ENCODE measurements at places on chromosomes 16 and 17.
A peak's percentile ranks its signal among the peaks of the same experiment; 100 is the strongest.

DNA sequence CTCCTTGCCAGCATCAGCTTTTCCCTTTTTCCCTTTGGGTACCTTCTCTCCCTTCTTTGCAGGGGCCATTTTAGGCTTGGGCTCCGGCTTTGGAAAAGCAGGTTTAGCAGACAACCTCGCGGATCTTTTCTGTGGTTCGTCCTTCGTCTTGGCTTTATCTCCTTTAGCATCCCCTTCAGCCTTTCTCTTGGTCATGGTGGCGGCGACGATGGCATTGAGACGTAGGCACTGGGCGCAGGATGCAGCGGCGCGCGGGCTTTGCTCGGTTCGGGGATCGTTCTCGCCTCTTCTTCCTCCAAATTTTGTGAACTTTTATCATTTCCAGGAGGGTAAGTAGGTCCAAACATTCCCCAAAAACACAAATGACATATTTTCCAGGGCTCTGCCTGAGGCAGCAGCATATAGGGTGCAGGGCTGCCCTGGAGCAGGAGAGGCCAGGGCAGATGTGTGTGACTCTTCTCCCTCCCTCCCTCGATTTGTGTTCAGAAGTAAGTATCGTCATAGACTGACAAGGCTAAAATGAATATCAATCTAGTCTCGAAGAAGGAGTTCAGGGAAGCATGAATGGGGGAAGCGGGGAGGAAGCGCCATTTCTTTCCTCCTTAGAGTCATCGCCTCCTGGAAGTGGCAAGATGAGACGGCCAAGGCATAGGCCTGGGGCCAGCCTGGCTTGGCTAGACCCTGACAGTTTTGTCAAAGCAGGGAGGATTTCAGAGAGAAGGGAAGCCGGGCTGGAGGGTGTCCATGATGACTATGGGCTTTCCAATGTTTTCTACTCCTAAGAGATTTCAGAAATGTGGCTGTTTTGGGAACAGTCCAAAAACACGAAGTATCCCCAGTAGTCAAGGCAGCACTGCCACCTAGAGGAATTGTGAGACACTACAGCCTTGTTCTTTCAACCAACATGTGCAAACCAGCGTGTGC, 13.2 kb downstream of the CHCT1 start:
- peak; percentile 44 for DNase-seq

GRCh38 chr17:17741349-17742023, 60.2 kb downstream of the RAI1 start:
- no peak for DNase-seq

- no peak for DNase-seq
Measured at GRCh38 chr16:2686912-2687507, 4.7 kb downstream of the KCTD5 start.

DNA sequence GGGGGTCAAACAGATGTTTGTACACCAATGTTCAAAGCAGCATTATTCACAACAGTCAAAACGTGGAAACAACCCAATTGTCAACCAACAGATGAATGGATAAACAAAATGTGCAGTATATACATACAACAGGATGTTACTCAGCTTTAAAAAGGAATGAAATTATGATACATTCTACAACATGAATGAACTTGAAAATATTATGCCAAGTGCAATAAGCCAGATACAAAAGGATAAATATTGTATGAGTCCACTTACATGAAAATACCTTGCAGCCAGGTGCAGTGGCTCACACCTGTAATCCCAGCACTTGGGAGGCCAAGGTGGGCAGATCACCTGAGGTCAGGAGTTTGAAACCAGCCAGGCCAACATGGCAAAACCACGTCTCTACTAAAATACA, 39.9 kb downstream of the UBE2G1 start:
- no peak for DNase-seq

GRCh38 chr16:4734730-4735535, 596 bp downstream of the DNAAF8 start:
- DNase-seq, result peak; percentile 89

- peak; percentile 19 for DNase-seq
Measured at GRCh38 chr16:74608944-74609343, 2.0 kb upstream of the GLG1 start.

DNA sequence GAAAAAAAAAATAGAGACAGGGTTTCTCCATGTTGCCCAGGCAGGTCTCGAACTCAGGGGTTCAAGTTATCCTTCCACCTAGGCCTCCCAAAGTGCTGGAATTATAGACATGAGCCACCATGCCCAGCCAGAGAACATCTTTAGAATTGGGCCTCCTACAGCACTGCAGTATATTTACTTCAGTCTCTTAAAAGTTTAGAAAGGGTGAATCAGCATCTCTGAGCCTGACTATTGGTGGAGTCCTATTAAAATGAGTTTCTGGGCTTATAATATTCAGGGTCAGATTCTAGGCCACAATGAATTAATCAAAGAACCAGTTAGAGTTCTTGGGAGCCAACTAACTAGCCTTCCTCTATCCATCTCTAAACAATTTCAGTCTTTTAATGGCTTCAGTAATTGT, 22.8 kb downstream of the TADA2A start:
- no peak for DNase-seq

- no peak for DNase-seq
Measured at GRCh38 chr17:63700528-63701455, 867 bp upstream of the LIMD2 start.

GRCh38 chr17:82239926-82240505, 11.2 kb downstream of the SLC16A3 start:
- no peak for DNase-seq

GRCh38 chr16:50400312-50400966, 31.7 kb upstream of the BRD7 start:
- DNase-seq, result no peak

- no peak for DNase-seq
Measured at GRCh38 chr17:74890554-74890953, 2.9 kb downstream of the FADS6 start.

- DNase-seq, result no peak
Measured at GRCh38 chr17:4544135-4544950, 10.8 kb downstream of the MYBBP1A start.

DNA sequence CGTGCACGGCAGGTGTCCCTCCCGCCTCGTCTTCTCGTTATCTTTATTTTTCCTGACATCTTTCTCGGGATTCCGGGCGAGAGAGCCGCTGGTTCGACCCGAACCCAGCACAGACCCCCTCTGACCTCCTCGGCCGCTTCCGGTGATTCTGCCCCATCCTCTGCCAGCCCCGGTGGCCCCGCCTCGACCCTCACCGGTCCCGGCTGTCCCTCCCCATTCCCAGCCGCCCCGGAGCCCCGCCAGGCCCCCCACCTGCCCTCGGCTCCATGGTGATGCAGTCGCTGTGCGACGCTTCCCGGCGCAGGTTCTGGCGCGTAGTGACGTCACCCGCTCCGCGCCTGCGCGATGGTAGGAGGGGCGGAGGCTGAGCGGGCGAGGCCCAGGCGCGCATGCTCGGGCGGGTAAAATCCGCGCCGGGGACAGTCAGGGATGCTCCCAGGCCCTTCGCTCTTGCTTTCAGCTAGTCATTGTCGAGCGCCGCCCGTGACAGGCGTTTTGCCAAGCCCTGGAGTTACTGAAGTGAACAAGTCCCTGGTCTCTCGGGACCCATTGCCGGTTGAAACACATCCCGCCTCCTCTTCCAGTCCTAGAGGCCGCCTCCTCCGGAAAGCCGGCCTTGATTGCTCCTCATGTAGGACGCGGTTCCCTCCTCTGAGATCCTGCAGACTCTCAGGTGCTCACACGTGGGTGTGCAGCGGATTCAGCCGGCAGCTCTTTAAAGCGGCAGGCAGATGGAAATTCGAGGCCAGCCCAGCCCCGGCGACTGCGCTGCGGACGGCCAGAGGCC, at the start of gene MTHFSD:
TSS of gene MTHFSD (minus strand) at position 319 of the 787 bp plus-strand sequence. CDS start at position 268, 51 bp downstream.
- peak; percentile 94 for DNase-seq

DNA sequence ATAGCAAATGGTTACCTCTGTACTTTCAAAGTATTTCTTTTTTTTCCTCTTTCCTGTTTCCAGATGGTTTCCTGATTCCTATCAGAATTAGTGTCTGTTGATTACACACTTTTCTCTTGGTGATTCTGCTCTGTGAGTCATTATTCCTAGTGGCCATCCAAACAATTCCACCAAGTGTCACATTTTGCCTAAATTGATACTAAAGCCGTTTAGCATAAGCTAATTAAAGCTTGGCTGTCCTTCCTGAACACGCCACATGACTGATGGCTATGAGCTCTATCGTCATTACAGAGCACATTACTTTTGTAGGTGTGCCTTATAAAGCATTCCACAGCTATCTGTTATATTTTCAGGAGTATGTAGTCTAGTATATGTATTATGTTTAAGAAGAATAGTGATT, 671.2 kb downstream of the CDH8 start:
- DNase-seq, result no peak

DNA sequence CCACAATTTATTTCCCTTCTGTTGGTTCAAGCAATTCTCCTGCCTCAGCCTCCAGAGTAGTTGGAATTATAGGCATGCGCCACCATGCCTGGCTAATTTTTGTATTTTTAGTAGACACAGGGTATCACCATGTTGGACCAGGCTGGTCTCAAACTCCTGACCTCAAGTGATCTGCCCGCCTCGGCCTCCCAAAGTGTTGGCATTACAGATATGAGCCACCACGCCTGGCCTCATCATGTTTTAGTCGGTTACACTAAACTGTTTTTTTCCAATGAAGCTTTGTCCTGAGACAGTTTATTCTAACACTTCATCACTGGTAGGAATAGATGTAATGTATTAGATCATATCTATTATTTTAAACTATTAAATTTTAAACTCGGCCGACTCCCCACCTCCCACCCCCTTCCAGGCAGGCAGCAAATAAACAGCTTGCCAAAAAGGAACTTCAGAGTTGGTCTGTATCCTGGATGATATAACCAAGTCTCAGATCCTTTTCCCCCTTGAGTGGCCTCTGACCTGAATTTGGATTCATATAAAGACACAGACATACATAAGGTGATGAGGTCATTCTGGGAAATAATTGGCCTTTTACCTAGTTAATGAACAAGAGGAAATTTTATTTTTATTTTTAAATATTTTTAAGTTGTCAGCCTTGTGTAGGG, 18.4 kb upstream of the CORO6 start:
- DNase-seq, result no peak

DNA sequence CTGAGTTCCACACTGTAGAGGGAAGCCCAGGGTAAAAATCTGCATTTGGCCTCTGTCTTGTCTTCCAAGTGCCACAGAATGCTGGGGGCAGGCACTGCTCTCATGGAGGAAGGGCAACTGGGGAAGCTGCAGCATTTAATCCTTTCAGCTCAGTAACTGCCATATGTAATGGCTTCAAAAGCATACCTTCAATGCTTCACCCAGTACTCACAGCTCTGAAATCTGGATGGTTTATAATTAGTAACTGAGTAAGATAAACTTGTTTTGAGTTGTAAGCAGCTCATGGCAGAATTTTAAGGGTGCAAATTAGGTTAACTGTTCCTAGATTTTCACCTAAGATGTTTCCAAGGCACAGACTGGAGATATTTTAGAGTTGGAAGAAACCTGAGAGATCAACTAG, 24.5 kb downstream of the PMP22 start:
- no peak for DNase-seq

DNA sequence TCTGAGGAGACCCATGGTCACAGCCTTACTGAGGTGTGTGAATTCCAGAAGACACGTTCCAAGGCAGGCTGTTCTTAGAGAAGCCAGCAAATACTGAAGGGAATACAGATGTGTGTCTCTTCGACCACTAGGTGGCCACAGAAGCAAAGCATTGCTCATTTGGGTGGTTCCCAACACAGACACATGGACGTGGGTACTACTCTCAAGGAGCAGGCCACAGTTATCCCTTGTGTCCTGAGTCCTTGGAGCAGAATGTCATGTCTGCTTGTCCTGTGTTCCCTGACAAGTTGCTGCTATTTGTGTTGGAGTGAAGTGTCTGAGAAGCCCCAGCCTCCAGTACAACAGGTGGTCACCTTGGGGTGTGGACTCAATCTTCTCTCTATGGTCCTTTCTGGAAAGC, 30.3 kb downstream of the HMOX2 start:
- DNase-seq, result peak; percentile 52

GRCh38 chr16:15043344-15043743, 12.5 kb downstream of the NTAN1 start:
- DNase-seq, result no peak

GRCh38 chr17:41655611-41656111, 31.3 kb upstream of the KRT17 start:
- DNase-seq, result no peak

DNA sequence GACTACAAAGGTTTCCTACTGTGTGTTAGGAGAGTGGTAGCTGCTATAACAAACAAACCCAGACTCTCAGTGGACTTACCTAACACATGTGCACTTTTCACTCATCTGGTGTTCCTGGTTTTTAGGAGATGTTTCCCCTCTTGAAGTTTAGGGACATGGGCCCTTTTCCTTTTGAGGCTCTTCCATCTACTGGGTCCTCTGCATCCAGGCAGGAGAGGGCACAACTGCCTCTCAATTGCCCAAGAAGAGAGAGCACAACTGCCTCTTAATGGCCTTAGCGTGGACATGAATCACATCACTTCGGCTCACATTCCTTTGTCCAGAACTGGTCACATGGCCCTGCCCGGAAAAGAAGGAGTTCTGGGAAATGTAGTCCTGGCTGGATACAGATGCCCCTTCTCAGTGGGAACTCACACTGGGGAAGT, 9.8 kb upstream of the TNRC6C start:
- DNase-seq, result no peak

- no peak for DNase-seq
Measured at GRCh38 chr16:75488322-75488721, 6.9 kb downstream of the CHST6 start.

DNA sequence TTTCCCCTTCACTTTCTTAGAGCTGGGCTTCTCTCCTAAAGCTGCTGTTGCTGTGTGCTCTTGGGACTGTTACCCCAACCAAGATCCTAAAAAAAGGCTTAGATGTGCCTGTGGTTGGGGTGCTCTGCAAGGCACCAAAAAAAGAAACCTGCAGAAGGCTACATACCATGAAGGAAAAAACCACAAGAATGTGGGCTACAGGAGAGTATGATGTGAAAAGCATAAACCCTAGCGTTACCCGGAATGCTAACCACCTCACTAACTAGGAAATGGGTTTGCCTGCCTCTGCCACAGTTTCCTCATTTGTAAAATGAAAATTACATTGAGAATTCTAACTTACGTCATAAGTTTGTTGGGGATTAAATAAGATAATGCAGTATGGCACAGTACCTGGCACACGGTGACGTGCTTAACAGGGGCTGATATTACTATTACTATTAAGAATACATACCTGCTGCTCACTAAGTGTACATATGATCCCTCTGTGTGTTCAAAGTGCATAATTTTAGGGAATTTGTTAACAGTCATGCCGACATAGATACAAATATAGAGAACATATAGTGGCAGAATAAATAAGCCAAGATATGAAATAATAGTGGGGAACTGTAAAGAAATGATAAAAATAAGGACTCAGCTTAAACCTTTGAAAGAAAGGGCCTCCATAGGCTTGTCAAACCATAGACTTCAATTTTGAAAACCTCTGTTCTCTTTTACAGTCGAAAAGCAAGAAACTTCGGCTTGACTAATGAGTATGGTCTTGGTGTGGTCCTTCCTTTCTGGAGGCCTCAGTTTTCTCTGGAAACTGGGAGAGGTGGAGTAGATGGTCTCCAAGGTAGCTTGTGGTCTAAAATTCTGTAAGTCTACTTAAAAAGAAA, 177.8 kb upstream of the TBX2 start:
- no peak for DNase-seq

GRCh38 chr16:73066331-73066926, 18.5 kb upstream of the ZFHX3 start:
- DNase-seq, result no peak

GRCh38 chr17:21542991-21543390, 149.3 kb upstream of the KCNJ18 start:
- DNase-seq, result no peak

GRCh38 chr17:79176792-79177601, 102.4 kb downstream of the ENGASE start:
- no peak for DNase-seq
